ENCODE measurements at places on chromosomes 16 and 17.
A peak's percentile ranks its signal among the peaks of the same experiment; 100 is the strongest.

- no peak for DNase-seq
Observed at GRCh38 chr16:85221771-85222154, 109.5 kb upstream of the CIBAR2 start.

- no peak for DNase-seq
Observed at GRCh38 chr17:61132524-61132923, 267.1 kb upstream of the TBX2 start.

DNA sequence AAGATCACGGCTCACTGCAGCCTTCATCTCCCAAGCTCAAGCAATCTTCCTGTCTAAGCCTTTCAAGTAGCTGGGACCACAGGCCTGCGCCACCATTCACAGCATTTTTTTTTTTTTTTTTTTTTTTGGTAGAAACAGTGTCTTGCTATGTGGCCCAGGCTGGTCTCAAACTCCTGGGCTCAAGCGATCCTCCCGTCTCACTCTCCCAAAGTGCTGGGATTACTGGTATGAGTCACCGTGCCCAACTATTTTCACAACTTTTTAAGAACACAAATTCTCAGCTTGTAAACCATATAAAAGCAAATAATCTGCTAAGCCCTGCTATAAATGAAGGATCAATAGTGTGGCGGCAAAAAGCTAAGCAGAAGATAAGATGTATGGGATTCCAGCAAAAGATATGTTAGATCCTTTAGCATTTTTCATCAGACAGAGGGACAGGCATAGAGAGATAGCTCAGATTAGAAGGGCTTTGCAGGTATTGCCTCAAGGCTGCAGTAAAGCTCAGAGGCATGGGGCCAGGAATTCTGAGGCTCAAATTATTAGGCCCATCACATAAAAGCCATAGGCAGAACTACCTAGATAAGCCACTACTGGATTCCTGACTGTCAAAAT lies 55.1 kb downstream of the EMP2 start:
- no peak for DNase-seq

GRCh38 chr17:81322271-81323082 lies 27.4 kb upstream of the SLC38A10 start:
- peak; percentile 59 for DNase-seq

- no peak for DNase-seq
Observed at GRCh38 chr17:57859601-57860413, 10.0 kb upstream of the MRPS23 start.

- no peak for DNase-seq
Observed at GRCh38 chr16:79395591-79395990, 204.9 kb downstream of the MAF start.
